ENCODE measurements at places on chromosomes 6 and 20.

GRCh38 chr20:33070111-33071053 is 9.1 kb upstream of the BPIFB4 start:
- no peak for DNase-seq

- DNase-seq = no peak
These were observed 162.1 kb upstream of the TBX18 start for GRCh38 chr6:84926189-84927155.

- DNase-seq = no peak
These were observed 252.9 kb upstream of the KCNG1 start for GRCh38 chr20:51275826-51276225.

DNA sequence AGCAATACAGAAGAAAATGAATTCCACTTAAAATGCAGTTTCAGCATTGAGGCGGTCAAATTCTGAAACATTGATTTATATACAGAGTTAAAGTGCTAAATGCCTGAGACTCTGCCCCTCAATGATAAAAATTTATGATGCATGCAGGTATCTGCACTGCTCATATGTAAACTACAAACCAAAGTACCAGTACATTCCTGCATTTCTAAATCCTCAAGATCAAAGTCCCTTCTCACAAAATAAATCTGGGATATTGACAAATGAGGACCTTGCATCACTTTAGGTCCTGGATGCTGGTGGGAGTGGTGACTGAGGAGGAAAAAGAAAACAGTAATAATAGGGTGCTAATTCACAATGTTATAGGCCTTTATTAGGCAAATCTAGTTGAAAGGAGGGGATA is 101.9 kb downstream of the FIG4 start:
- no peak for DNase-seq

GRCh38 chr6:16278048-16278724 is 39.8 kb downstream of the GMPR start:
- no peak for DNase-seq

GRCh38 chr20:19304389-19304788 is 91.9 kb downstream of the SLC24A3 start:
- no peak for DNase-seq

GRCh38 chr6:87756858-87757257 is 54.8 kb upstream of the AKIRIN2 start:
- DNase-seq = no peak

DNA sequence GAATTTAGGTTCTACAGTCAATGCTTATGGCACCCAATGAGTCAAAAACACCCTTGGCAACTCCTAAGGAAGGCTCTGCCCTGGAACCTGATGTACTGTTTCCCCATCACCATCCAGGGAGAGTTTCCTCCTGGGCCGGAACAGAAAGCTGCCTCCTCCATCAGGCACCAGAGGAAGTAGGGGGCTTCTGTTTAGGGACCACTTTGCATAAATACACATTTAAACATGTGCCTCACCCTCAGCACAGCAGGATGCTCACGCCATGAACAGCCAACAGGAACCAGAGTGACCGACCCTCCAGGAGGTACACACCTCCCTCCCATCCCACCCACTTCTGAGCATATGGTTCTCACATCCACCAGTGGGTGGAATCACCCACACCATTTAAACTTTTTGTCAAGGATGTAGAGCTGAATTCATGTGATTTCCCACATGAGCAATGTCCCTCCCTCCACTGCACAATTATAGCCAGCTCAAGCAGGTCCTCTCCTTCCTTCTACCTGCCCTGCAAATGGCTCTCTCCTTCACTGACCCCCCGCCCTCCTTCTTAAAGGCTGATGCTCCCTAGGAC is 14.8 kb downstream of the DDRGK1 start:
- DNase-seq = no peak

DNA sequence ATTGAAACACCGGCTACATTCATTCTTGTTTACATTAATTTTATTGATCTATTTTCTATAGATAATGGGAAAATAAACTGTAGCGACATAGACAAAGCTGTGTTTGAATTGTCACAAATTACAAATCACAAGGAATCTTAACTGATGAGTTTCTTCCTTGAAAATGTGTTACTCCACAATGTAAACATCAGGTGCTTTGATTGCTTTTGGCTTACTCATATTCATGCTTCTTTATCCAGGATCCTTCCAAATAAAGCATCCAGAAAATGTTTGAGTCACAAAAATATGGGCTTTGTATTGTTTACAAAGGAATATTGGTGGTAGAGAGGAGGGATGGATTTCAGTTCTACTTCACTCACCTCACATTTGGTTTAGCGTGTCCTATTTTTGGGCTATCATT is 64.0 kb downstream of the BMP2 start:
- DNase-seq = no peak

GRCh38 chr20:37421060-37421905 is 75.3 kb downstream of the SRC start:
- no peak for DNase-seq

DNA sequence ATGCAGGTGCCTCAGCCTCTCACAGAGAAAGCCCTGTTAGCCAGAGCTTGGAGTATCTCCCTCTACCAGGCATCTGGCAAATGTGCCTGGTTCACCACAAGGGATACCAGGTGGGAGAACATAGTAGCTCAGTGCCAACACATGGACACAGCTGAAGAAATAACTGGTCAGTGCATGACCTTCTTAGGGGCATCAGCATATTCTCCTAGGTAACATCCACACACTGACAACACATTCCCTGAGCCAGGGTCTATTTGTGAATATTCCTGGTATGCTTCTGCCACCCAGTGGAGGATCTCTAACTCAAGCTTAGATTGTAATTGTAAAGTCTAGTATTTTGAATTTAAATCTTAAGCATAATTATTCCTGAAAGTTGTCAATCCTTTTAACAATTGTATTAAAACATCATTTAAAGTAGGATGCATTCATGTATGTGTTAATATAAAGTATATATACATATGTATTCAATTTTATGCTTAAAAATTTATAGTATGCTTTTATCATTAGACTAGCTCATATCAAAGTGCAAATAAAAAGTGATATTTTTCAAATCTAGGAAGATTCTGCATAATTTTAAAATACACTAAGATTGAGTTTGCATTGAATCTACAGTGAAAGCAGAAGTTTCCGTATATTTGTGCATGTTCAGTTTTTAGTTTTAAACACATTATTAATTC is 45.3 kb upstream of the COL21A1 start:
- DNase-seq = no peak

- no peak for DNase-seq
These were observed 148.7 kb downstream of the SOX4 start for GRCh38 chr6:21742238-21742660.

DNA sequence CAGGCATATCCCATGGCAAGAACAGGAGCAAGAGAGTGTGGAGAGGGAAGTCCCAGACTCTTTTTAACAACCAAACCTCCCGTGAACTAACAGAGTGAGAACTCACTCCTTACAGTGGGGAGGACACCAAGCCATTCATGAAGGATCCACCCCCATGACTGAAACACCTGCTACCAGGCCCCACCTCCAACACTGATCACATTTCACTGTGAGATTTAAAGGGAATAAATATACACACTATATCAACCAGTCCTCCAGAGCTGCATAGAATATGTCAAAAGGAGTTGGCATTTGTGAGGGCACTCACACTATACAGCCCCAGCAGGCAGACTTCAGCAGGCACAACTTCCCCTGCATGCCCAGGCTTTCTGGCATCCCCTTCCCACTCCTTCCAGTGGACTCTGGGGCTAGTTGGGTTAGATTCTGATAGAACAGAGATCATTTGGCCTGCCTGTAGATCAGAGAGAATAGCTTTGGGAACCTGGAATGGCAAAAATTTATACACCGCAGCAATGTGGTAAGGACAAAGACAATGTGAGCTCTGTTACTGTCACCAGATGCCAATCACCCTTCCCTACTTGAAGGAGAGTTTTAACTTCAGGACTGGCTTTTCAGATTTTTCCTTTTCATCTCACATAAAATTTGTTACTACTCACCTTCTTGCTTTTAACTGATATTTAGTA is 25.2 kb upstream of the TENT5A start:
- DNase-seq = no peak

GRCh38 chr20:56778765-56779195 is 149.7 kb downstream of the TFAP2C start:
- no peak for DNase-seq

DNA sequence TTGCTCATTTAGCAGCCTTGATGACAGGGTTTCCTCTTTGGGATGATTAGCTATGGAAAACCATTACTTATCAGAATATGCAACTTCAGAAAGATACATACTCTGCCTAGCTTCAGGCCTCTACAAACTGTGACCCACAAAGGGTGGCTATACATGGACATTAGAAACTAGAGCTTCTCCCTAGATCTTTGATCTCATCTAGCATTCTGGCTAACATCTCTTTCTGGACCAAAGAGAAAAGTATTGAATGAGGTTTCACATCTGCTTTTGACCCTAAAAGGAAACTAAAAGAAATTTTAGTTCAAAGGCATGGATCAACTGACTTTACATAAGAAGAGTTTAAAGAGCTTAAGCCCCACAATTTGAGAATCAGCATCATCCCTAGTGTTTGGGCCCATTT is 12.4 kb upstream of the HMGN3 start:
- no peak for DNase-seq

DNA sequence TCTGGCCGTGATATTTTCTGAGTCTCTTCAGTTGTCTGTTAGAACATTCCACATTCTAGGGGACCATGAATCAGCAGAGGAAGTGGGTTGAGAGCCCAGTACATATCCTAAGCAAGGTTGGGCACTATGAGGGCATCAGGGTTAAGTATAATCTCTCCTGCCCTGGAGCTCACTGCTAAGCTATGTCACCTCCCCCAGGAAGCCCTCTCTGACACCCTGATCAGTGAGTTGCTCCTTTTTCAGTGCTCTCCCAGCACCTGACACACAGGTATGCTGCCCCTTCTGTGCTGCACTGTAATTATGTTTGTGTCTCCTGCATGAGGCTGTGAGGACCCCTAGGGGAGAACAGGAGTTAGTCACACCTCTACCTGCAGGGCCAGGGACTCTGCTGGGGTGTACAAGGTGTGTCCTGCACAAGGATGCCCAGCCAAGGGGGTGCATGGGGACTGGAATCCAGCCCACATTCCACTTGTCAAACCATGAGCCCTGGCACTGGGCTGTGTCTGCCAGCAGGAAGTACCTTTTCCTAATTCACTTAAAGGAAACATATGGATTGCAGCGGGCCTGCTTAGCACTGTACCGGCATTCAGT is 3.9 kb downstream of the RAB44 start:
- DNase-seq = no peak

GRCh38 chr6:100152201-100152600 is 158.2 kb upstream of the MCHR2 start:
- no peak for DNase-seq

GRCh38 chr6:80210618-80211017 is 104.1 kb downstream of the BCKDHB start:
- DNase-seq = no peak

- no peak for DNase-seq
These were observed 1040.6 kb upstream of the CITED2 start for GRCh38 chr6:140414966-140415620.

DNA sequence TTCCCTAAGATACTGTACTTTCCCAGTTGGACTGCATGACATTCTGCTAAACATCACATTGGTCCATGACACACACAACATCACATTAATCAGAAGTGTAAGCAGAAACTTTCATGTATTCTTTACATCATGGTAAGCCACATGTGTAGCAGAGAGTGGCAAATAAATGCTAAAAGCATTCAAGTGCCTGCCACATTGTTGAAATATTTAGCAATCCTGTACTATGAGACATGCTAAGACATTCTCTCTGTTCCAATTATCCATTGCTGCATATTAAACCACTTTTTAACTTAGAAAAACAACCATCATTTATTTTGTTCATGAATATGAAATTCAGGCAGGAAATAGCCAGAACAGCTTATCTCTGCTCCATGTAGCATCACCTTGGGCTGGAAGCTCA is 207.7 kb upstream of the GJE1 start:
- DNase-seq = no peak

DNA sequence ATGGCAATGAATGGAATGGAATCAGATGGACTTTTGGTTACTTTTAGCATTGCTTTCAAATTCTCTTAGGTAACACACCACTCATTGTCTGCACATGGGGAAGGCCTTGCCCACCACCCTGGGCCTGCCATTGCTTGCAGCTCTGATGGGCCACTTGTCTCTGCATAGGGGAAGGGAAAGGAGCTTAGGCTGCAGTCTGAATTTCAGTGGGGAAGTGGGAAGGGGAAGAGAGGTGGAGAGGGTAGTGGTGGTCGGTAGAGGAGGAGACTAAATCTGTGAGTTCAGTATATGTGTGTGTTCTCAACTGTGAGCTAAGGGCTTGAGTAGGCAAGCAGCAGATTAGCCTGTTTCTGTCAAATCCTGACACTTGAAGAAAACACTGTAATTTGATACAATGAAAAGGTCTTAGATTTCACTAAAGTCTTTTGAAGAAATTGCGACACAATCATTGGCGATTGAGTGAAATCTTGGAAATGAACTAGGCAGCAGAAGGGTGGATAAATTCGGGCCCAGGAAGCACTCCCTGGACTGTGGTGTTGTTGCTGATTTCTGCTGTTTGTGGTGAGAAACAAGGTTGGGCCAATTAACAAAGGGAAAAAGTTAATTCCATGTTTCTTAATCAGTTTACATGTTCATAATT is 80.6 kb downstream of the OTOR start:
- no peak for DNase-seq

- no peak for DNase-seq
These were observed 28.0 kb upstream of the TOP1 start for GRCh38 chr20:41000628-41001027.

- DNase-seq = peak; percentile 20
These were observed 18.8 kb upstream of the CLPSL2 start for GRCh38 chr6:35757456-35758123.

- DNase-seq = no peak
These were observed 535.6 kb downstream of the QKI start for GRCh38 chr6:163950159-163950558.
